NCI-H1417 (cell line): ENCODE measurements at places on chromosomes 13 and 19.

- DNase-seq: no peak
Measured at GRCh38 chr19:47093841-47094240, 19.7 kb downstream of the ZC3H4 start.

DNA sequence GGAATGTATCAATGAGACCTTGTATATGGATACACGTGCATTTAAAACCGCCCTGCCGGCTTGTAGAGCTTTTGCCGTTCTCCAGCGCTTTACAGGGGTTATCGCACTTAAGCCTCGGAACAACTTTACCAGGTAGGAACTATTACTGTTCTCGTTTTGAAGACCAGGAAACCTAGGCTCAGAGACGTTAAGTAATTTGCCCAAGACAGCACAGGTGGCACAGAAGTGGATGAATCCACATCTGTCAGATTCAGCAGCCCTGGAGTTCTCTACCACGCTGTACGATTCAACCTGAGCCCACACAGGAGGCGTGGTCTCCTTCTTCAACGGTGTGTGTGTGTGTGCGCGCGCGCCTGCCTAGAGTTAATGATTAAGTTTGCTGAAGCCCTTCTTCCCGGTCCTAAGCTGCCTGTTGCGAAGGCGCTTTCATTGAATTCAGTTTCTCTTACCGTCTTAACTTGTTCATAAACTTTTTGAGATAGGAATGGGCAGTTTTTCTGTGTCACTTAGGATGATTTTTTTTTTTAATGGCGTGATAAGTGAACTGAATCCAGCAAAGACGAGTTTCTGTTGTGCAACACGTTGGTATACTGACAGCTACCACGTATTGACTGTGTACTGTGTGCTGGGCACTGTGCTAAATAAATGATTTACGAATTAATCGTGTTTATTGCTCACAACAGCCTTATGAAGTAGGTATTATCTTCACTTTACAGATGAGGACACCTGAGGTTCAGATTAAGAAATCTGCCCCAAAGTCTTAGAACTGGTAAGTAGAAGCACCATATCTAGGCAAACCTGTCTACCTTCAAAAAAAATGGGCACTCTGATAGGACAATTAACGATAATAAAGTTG, 67.4 kb downstream of the KCNRG start:
- DNase-seq: peak; percentile 96

GRCh38 chr19:11261971-11262839, at the start of gene DOCK6:
DOCK6 (minus strand) TSS chr19:11262524; CDS start chr19:11262440, 84 bp downstream.
- peak; percentile 26 for DNase-seq

GRCh38 chr13:84784443-84785153, 902.3 kb upstream of the SLITRK1 start:
- no peak for DNase-seq

- DNase-seq: no peak
Measured at GRCh38 chr13:29581666-29582065, 13.8 kb downstream of the SLC7A1 start.

DNA sequence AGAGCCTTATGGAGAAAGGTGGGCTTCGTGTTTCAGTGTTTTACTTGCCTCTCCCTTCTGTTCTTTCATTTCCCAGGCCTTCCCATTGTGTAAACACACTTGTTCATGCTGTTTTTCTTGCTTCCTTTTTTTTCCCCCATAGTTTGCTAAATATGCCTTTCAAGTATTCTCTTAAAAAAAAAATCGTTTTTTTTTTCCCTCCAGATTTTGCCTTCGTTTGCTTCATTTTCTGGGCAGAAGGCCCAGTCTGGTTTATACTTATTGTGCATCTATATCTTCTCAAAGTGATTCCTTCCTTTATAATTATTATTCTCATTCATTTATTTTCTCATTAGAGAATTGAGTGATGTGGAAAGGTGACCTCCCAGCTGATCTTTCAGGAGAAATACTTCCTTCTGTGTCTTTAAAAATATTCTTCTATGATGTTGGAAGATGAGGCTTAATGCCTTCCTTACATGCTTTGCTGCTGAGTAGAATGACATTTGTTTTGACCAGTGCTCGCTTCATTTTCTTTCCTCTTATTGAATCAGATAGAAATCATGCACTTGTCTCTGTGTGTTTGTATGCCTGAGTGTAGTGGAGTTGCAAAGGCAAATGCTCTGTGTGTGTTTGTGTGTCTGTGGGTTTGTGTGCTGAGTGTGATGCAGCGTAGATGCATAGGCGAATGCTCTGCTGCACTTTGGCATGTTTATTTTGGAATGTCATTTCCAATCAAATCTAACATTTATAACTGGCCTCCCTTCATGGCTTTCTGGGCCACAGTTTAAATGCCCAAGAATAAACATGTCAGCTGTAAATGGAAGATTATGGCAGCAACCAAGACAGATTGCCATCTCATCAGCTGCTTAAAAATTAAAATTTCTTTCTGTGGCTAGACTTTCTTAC, 591.4 kb downstream of the FGF9 start:
- DNase-seq: no peak

DNA sequence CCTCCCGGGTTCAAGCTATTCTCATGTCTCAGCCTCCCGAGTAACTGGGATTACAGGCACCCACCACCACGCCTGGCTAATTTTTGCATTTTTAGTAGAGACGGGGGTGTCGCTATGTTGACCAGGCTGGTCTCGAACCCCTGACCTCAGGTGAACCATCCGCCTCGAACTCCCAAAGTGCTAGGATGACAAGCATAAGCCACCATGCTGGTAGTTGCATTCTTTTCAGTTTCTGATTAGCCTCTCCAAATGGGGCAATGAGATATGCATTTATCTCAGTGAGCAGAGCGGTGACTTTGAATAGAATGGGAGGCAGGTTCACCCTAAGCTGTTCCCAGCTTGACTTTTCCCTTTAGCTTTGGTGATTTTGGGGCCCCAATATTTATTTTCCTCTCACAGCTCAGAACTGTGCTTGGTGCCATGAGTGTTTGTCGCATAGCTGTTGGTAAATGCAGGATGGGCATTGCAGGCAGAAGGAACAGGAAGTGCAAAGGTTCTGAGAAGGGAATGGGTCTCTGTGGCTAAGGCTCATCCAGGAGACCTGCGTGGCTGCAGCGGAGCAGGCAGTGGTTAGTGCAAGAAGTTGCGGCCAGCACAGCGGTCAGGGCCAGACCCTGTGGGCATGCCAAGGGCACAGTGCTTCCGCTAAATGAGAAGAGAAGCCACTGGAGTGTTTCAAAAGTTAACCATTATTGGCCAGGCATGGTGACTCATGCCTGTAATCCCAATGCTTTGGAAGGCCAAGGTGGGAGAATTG, 20.7 kb downstream of the LYPD3 start:
- DNase-seq: no peak

GRCh38 chr13:36355632-36356031, 9.4 kb upstream of the SPART start:
- DNase-seq: no peak

- no peak for DNase-seq
Measured at GRCh38 chr13:20669162-20669561, 34.3 kb upstream of the IL17D start.

DNA sequence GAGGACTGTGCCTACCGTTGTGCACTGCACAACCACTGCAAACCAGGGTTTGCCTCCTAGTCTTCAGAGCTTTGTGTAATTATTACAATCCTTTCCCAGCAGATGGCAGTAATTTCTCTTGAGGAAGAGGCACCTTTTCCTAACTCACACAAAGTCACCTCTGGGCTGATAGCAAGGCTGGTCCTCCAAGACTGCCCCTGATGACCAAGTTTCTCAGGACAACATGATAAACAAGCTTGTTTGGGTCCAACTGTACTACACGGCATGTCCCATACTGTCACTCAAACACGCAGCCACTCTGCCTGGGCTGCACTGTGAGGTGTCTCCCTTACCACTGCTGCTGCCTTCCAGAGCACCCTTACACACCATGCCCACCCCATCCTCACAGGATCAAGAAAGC, 39.3 kb downstream of the RFXAP start:
- DNase-seq: peak; percentile 81

DNA sequence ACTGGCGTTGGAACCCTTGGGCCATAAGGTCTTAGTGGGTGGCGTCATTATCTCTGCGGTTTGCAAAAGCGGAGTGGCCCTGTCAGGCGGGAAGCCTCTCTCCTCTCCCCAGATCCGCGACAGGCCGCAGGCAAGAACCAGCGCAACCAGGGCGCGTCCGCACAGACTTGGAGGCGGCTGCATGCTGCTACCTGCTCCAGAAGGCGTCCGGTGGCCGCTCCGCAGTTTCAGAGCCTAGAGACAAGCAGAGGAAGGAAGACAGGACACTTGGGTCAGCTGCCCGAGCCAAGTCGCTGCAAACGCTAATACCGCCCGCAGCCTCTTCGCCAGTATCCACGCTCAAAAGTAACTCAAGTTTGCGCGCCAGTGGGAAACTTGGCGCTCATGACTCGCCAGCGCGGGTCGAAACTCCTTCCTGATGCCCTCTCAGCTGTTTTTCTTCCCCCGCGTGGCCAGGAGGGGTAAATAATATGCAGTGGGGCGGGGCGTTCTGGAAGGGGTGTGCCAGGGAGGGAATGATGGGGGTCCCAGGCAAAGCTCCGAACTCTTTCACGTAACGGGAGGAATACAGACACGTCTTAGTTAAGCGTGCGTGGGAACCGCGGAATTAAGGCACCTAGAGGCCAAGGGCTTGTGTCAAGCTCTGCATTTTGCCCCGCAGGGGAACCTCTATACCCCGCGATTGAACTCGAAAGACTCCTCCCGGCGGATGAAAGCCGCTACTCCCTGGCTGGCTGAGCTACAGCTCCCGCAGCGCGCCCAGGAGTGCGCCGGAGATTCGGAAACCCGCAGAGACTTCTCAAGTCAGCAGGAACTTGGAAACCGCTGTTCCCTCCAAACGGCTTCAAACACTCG, at the start of gene EDNRB:
TSS of gene EDNRB (minus strand) at position 441 of the 855 bp plus-strand sequence. CDS start at position 183, 258 bp downstream.
- peak; percentile 76 for DNase-seq

DNA sequence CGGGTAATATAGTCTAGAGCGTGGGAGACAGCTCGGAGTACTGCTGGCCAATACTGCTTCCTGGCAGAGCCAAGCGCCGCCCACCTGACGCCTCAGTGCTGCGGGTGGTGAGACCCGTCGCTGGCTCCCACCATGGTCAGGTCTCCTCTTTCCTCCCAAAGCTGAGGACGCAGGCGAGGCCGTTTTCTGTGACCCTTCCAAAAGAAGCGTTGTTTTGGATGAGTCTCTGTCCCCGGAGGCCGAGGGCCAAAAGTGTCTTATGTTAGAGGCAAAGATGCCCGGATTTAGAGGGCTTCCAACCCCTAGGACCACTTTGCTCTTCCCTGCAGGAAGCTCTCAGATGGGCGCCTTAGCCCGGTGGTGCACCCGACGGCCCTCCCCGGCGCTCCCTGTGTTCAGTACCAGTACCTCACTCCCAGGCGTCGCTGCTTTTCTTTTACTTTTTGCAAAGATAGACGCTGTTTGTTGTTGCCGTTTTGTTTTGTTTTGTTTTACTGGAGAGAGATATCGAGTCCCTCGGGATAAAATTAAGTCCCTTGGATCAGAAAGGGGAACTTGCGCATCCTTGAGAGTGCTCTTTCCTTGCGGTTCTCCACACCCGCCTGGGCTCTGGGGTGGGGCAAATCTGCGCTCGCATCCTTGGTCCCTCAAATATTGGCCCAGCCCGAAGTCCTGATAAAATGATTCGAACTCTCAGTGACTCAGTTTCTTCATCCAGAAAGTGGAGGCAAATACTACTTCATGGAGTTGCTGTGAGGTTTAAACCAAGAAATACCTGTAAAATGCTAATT, 7.0 kb downstream of the PDX1 start:
- DNase-seq: no peak

GRCh38 chr19:12596485-12596884, 14.1 kb downstream of the ZNF490 start:
- DNase-seq: no peak

GRCh38 chr19:35013041-35013819, 13.1 kb downstream of the GRAMD1A start:
- DNase-seq: peak; percentile 24

DNA sequence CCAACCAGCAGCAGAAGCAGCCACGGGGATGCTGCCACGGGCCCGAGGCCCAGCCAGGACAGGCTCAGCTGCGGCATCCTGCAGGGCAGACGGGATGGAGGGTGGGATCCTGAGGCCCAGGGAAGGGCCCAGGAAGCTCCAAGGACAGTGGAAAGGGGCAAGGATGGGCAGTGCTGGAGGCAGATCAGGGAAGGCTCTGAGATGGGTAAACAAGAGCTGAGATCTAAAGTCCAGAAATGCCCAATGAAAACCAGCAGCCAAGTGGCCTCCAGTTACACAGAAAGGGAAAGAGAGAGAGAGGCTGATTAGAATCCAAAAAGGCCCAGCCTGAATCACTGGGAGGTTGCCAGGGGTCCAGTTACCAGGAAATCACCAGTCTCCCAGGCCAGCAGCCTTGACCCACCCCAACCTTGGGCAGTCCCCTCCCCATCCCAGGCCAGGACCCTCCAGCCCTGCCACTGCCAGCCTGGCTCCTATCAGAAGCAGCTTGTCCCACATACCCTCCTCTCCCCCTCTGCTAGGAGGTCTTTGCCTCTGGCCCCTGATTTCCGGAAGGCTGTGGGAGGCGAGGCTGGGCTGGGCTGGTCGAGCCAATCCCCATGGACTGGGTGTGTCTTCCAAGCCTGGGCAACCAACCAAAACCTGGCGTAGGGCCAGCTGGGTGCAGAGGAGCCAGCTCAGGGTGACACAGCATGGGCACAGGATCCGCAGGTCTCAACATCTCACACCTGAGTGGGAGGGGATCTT, at the start of gene CYP4F11:
TSS of gene CYP4F11 (minus strand) at position 198 of the 747 bp plus-strand sequence. CDS start at position 77, 121 bp downstream.
- no peak for DNase-seq

DNA sequence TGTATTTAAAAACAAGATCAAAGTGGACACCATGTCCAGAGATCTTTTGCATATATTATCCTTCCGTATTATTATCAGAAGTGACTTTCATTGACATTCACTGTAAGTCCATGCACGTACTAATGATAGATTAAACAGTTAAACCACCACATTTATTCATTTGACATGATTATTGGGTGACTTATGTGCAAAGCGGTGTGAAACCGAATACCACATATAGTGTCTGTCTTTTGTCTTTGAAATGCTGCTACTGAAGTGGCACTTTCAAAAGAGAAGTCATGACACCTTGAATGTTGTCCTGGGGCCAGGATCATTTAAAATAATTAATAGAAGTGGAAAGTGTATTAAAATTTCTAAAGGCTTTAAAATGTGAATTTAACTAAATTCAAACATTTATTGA, 100.1 kb downstream of the ERCC5 start:
- DNase-seq: peak; percentile 73
